ENCODE measurements at places on chromosomes 1 and 21.

DNA sequence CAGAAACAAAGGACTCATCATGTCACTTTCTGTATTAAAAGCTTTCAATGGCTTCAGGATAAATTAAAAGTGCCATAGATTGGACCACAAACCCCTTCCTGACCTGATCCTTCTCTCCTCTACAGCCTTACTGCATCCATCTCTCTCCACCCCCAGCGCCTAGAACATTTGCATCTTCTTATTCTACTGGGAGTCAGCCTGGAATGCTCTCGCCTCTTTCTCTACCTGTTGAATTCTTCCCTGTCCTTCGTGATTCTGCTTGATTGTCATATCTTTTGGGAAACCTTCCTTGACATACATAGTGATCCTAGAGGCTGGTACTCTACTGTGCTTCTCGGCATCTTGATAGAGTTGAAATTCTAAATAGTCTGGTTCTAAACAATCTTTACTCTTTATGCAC, 332.0 kb upstream of the PBX1 start:
- no peak for DNase-seq

GRCh38 chr1:153368495-153368894, 6.9 kb downstream of the S100A12 start:
- no peak for DNase-seq

DNA sequence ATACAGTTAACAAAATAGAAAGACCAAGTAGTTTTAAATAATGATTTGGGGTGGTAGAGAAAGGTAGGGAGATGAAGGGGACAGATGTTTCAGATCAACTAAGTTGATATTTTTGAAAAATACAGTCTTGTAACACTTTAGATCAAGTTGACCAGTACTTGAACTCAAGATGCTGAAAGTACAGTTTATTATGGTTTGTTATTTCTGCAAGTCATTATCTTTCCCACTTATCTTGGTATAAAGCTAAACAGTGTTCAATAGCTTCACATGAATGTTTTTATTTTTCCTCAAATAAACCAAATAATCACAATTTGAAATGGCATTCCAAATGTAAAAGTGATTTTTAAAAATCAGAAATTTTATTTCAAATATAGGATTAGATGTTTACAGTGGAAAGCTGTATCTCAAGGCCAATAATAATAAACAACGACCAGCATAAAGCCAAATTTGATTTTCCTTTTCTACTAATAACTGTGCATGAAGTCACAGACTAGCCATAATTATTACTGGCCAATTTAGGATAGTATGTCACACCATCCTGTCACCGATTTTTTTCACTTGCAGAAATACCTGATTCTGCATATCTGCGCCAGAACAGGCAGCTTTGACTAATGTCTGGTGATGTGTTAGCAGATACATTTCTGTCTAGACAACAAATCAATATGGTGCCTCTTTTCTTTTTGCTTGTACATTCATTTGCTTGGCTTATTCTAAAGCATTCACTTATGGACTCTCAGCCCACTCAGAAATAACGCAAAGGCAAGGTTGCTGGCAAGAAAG, 320.2 kb downstream of the TM2D1 start:
- DNase-seq: no peak

- DNase-seq: no peak
Observed at GRCh38 chr1:199161766-199162303, 523.0 kb downstream of the PTPRC start.

DNA sequence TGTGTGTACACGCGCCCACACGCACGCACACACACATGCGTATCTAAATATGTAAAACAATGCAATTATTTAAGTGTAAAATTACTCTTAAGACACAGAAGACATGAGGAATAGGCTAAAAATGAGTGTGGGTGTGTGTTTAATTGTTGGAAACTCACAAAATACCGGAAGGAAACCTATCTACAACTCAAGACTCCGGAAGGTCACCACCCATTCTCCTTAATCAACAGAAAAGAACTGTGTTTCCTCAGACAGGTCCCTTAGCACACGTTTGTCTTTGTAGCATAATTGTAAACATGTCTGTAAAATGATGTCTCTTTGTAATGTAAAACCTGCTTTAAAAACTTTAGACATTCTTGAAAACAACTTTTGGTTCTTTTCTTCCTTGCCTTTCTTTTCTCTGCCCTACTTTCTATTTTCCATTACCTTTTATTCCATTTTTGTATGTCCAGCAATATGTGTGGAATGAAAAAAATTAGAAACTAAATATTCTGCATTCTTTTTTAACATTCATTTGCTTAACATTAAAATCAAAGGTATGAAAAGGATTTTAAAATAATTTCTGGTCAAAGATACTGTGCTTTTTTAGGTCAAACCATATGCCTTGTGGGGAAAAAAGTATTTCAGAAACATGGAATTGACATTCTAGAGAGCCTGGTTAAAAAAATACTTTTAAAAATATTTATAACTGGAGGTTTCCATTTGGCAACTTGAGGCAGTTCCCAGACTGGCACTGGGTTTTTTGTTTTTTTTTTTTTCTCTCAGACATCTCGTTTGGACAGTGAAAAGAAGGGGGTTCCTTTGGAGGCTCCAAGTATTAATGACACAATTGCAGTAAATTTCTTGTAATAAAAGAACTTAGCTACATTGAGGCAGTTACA, 46.2 kb downstream of the ATP5PF start:
- no peak for DNase-seq

DNA sequence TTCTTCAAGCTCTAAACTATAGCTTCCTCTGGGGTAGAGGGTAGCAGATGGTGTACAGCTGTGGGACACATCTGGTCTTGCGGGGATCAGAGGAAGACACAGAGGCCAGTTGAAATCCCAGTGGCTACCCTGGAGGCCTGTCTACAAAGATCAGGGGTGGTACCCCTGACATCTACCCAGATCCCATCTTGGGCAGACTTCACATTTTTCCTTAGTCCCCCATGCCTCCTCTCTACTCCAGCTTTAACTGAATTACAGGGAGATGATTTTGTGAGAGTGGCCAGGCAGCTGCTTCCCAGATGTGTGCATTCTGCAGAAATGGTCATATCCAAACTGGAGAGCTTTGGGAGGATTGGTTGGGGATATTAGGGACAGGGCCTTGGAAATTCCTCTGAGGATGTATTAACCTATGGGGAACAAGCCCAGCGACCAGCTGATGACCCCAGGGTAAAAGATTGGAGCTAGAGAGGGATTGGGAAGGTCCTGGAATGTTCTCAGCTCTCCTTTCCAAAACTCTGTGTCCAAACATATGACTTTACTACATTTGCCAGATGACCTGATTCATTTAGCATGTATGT, 9.6 kb upstream of the CD34 start:
- DNase-seq: no peak

DNA sequence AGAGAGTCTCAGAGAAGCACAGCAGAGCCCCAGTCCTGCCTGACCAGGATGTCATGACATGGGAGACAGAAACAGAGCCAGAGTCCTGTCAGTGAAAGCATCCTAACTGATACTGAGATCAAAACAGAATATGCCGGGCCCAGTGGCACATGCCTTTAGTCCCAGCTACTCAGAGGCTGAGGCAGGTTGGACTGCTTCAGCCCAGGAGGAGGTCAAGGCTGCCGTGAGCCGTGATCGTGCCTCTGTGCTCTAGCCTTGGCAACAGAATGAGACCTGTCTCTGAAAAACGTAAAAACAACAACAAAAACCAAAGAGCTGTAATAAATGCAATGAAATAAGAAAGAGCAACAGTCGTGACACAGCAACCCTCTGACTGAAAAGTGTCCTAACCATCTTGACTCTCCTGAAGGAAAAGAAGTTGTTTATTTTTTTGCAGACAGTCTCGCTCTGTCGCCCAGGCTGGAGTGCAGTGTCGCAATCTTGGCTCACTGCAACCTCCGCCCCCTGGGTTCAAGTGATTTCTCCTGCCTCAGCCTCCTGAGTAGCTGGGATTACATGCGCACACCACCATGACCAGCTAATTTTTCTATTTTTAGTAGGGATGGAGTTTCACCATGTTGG, 189.2 kb downstream of the SLC45A1 start:
- DNase-seq: no peak

- DNase-seq: no peak
Observed at GRCh38 chr1:15156807-15157380, 3.3 kb downstream of the TMEM51 start.

DNA sequence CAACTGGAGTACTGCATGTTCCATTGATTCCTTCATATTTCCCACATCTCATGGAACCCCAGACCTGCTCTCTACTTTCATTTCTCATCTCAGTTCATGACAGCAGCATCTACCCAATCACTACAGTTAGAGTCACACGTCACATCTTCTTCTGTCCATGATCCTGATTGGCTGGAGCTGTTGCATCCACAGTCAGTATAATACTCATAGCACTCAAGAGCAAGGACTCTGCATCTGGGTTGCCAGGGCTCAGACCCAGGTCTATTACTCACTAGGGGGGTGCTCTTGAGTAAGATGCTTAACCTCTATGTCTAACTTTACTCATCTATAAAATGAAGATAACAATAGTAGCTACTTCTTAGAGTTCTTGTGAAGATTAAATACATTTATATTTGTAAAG, 4.4 kb upstream of the XPR1 start:
- no peak for DNase-seq

GRCh38 chr21:45102391-45102932, 28.1 kb downstream of the ADARB1 start:
- DNase-seq: no peak
